ENCODE measurements at places on chromosomes 6 and 20.

DNA sequence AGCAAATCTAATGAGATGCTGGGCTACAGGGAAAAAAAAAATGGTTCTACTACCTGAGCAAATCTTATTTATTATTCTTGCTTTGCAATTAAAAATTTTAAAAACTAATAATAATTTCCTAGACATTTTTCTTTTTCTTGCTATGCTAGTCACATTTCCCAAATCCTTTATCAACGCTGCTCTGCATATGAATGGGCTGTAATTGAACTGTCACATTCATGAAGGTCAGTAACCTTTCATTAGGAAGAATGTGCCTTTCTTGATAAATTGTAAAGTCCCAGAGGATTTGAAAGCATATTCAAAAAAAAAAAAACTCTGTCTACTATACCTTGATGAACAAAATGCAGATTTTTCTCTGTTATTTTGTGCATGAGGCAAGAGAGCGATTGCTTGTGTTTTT, 538.7 kb upstream of the ID4 start:
- no peak for DNase-seq

DNA sequence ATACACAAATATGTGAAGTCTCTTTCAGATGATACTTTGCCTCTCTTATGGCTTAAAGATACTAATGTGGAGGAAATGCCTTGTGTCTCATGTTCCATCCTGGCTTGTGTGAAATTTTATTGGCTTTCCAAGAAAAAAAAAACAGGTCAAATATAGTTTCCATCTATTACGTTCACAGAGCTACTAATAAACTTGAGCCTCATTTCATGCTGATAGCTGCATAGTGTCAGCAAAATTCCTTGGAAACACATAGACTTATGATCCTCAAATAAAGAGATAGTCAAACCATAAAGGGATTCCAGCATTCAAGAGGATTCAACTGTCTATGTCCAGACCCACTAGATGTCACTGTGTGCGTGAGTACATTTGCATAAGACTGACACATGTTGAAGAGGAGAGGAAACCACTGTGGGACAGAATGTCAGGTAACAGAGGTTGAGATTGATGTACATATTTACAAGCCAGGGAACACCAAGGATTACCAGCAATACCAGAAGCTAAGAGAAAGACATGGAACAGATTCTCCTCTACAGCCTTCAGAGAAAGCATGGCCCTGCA, 266.6 kb downstream of the COL12A1 start:
- DNase-seq = no peak

GRCh38 chr6:11810039-11810541, 31.5 kb upstream of the ADTRP start:
- DNase-seq = no peak

- no peak for DNase-seq
Observed at GRCh38 chr6:125931733-125932450, 24.7 kb upstream of the HINT3 start.

- no peak for DNase-seq
Observed at GRCh38 chr6:109579361-109579760, 96.3 kb upstream of the ZBTB24 start.

- no peak for DNase-seq
Observed at GRCh38 chr6:89605861-89606260, 32.7 kb downstream of the LYRM2 start.

- no peak for DNase-seq
Observed at GRCh38 chr6:156658186-156658965, 118.8 kb upstream of the ARID1B start.

- DNase-seq = peak; percentile 46
Observed at GRCh38 chr6:119079283-119079809, 882 bp upstream of the FAM184A start.

DNA sequence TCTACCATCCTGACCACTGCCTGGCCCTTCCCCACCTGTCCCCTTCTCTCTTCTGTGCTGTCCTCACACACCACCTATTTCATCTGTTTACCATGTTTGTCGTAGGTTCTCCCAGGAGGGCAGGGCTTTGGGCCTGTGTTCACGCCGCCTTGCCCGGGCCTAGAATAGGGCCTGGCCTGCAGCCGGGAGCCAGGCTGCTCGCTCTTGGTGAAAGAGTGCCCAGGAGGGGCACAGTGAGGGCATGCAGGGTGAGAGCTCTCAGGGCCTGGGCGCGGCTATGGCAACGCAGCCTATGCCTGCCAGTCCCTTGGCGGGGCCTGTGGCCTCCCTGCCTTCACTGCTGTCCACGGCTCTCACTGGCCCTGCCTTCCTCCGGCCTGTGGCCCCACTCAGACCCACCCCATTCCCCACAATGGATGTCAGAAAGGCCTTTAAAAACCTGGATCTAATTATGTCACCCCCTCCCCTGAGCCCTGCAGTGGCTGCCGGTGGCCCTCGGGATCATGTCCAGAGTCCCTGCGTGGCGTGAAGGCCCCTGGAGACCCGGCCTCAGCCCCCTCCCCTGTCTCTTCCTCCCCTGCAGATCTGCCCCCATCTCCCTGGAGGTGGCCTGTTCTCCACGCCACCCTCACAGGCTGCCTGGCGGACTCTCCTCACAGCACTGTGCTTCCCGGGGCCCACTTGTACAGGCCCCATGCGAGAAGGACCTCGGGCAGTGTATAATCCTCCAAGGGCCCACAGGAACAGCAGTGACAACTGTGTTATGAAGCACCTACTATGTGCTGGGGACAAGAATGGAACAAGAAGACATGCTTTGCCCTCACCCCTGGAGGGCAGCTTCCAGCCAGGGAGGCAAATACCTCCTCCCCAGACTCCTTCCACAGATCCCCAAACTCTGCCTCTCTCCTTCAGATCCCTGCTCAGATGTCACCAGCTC, 22.9 kb upstream of the NOL4L start:
- DNase-seq = no peak

- no peak for DNase-seq
Observed at GRCh38 chr6:28648035-28648877, 122.6 kb downstream of the GPX5 start.

- no peak for DNase-seq
Observed at GRCh38 chr20:48273843-48274242, 488.6 kb upstream of the SULF2 start.

GRCh38 chr6:143976806-143977349, 31.2 kb downstream of the PLAGL1 start:
- DNase-seq = no peak

All from T-cell (primary cell).